Activated CD4-positive, alpha-beta T cell treated with anti-CD3 and anti-CD28 coated beads, Interleukin-2, amount 50 U/mL, for 1 hour (primary cell): ENCODE measurements at places on chromosomes 11 and 22.

- DNase-seq: no peak
These were observed 11.9 kb downstream of the GLB1L2 start for GRCh38 chr11:134343646-134344045.

- DNase-seq: no peak
These were observed 13.9 kb downstream of the INSC start for GRCh38 chr11:15128621-15129020.

GRCh38 chr11:119320240-119320775 lies 3.4 kb upstream of the MCAM start:
- DNase-seq: no peak

- DNase-seq: no peak
These were observed 2.3 kb upstream of the APLNR start for GRCh38 chr11:57239348-57239747.

GRCh38 chr22:30038219-30038618 lies 42.0 kb upstream of the HORMAD2 start:
- no peak for DNase-seq

- no peak for DNase-seq
These were observed 27.0 kb upstream of the CCDC89 start for GRCh38 chr11:85712953-85713352.

DNA sequence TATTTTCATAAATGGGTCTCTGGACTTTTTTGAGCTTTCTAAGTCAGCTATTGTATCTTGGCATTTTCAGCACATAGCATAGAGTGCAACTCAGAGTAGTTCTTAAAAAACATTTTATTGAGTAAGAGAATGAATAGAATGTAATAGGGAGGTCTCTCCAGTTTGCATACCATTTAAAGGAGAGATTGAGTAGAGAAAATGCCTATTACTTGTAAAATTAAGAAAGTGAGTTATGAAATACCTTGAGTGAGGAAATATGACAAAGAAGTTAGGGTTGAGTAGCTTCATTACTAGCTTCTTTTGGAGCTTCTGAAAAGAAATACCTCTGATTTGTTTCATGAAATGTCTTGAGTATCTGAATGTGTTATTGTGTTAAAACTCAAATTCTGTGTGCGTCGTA lies 140.0 kb downstream of the AASDHPPT start:
- DNase-seq: no peak

GRCh38 chr11:37500425-37500824 lies 902.4 kb upstream of the RAG2 start:
- no peak for DNase-seq

GRCh38 chr11:26948881-26949280 lies 45.0 kb upstream of the FIBIN start:
- no peak for DNase-seq
